ENCODE measurements at places on chromosomes 5 and 9.

GRCh38 chr9:96072930-96073329 lies 197.4 kb downstream of the ERCC6L2 start:
- DNase-seq, result no peak

DNA sequence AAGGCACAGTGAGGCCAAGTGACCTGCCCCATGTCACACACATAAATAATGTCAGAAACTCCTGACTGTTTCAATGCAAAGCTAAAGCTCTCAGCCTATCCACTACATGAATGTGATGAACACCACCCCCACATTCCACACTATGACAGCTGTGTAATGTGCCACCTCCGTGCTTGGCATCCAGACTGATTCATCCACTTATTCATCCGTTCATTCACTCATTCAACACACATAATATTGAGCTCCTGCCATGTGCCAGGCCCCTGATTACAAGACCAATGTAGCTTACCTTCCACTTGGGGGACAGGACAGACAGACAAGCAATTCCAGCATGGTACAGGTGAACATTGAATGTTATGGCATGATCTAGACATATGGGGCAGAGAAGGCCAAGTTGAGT lies 46.2 kb upstream of the FABP6 start:
- peak; percentile 70 for DNase-seq

DNA sequence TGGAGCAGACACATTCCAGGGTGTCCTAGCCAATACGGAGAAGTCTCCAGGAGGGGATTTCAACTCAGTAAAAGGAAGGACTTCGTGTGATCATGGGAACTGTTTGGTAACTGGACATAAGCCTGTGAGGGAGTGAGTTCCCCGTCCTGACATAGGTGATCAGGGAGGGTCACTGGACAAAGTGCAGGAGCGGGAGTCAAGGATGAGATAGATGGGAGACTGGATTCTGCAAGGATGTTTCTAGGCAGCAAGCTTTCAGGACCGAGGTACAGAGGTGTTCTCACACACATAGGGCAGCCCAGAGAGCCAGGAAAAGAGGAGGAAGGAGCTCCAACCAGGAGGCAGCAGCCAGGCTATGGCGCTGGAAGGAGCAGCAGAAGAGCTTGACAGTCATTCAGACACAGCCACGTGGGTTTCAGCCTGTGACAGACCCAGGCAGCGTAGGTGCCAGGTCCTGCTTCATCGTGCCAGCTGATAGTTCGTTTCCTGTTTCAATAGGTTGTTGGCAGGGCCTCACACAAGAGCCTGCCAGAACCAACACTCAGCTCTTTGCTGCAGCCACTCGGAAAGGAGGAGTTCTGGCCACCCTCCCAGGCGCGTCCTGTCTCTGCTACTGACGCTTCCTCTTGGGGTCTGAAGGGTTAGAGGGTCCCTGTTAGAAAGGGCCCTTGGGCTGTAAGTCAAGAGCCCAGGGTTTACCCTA lies 84.1 kb downstream of the AMBP start:
- no peak for DNase-seq

DNA sequence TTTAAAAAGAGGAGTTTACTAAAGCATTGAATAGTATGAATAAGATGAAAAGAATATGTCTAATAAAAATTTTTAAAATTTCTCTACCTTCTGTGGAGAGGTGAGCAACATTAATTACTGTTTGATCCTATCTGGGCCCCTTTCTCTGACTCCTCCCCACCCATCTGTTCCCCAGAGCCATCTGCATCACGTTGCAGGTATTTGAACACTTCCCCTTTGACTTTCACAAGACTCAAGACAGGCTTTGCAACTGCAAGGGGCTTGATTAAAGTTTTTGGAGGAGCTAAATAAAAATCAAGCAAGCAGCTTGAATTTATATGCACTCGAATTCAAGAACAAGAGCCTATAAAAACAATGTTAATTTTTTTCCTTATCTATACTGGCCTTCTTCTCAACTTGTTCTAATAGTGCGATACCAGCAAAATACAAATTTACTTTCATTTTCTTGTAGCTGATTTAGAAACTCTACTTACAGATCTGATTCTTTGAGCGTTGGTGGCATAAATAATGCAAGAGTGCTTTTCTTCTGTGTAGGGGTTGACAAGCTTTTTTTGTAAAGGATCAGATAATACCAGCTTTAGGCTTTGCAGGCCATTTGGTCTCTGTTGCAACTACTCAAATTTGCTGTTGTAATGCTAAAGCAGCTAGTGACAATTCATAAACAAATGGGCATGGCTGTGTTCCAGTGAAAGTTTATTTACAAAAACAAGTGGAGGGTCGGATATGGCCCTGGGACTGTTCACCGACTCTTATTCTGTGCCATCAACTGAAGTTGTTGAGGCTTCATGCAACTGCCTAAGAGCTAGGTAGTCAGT lies 21.2 kb downstream of the TXNDC8 start:
- no peak for DNase-seq

DNA sequence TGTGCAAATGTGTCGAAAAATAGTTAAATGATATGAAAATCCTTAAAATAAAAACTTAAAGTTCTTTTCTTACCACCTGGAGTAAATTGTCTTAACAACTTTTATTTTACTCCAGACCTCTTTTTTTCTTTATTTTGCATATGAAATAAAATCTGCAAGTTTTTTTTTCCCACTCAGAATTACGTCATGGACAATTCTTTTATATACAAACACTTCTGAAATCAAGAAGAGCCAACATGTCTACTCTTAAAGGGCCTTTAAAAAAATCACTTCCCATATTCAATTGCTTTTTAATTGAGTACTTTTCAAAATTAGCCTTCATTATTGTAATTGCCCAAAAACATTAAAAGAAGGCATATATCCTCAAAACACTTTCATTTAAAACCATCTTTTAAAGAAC lies 37.7 kb upstream of the ZFAND5 start:
- DNase-seq, result no peak

DNA sequence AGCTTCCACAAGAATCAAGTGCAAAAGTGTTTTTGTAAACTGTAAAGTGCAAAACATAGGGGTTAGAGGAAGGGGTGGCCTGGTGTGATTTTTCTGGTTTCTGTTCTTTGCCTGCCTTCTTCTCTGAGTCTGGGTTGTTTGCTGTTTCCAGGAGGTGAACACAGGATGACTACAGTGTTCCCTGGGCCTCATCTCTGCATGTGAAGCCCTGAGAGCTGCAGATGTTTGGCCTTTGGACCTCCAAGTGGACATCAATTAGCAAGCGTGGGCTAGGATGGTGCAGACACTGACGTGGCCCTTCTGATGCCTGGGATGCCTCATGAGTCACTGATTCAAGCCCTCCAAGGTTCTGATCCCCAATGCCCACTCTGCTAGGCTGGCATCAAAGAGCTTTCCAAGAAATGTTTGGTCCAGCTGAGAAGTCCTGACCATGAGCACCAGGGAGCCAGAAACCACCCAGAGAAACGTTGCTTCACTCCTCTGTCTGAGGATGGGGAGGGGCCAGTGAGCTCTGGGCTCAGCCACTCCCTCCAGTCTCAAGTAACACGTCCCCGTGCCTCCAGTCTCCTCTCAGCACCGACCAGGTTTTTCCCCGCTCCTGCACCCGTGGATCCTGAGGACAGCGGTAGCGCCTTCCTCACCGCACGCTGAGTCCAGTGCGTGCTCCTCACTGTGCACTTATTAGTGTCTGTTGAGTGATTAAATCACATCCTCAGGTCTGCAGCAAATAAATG lies 7.6 kb downstream of the IL9 start:
- DNase-seq, result no peak

- DNase-seq, result no peak
These were observed 37.5 kb downstream of the RAB3C start for GRCh38 chr5:58620336-58620735.

- peak; percentile 45 for DNase-seq
These were observed 17.4 kb downstream of the GPX3 start for GRCh38 chr5:151037561-151038411.

DNA sequence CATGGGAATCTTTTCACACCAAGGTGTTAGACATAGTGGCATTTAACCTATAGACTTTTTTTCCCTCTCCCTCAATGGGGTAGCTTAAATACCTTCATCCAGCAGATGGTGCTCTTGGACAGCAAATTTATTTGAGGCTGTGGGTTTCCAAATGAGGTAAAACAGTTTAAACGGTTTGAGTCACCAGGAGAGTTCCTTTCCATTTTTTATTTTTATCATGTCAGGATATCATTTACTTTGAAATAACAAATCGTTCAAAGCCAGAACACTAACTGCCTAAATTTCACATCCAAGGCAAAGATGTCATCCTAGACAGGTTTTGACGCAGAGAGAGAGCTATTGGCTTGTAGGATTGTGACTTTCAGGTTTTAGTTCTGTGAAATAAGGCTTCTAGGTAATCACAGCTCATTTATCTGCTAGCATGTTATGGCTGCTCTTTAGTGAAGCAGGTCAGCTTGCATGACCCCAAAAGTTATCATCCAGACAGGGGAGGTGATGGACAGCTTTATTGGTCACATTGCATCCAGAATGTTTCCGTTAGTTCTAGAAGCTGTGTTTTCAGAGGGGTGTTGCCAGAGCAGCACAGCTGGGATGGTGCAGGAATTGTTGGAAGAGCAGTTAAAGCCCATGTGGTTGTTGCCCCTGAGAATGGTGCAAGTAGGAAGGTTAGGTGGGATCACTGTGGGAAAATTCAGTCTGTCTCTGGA lies 69.8 kb downstream of the KDM4C start:
- DNase-seq, result peak; percentile 30

DNA sequence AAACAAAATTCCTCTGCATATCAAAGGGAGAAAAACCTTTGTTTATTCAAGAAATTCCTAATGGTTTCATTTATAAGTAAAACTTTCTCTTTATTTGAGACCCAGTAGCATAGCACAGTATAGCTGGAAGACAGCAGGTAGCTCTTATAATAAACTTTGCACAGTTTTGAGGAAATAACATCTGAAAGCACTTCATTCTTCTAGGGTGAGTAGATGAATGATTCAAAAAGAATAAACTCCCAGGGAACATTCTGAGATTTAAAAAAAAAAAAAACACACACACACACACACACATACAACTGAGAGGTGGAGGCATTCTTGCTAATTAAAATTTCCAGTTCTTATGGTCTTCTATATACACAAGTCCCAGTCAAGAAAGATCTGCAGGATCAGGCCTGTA lies 197.3 kb downstream of the BNC2 start:
- DNase-seq, result no peak

- DNase-seq, result peak; percentile 8
These were observed 76.4 kb upstream of the PRSS3 start for GRCh38 chr9:33718987-33719386.

GRCh38 chr9:121842612-121842978 lies 191.2 kb downstream of the DAB2IP start:
- peak; percentile 44 for DNase-seq

DNA sequence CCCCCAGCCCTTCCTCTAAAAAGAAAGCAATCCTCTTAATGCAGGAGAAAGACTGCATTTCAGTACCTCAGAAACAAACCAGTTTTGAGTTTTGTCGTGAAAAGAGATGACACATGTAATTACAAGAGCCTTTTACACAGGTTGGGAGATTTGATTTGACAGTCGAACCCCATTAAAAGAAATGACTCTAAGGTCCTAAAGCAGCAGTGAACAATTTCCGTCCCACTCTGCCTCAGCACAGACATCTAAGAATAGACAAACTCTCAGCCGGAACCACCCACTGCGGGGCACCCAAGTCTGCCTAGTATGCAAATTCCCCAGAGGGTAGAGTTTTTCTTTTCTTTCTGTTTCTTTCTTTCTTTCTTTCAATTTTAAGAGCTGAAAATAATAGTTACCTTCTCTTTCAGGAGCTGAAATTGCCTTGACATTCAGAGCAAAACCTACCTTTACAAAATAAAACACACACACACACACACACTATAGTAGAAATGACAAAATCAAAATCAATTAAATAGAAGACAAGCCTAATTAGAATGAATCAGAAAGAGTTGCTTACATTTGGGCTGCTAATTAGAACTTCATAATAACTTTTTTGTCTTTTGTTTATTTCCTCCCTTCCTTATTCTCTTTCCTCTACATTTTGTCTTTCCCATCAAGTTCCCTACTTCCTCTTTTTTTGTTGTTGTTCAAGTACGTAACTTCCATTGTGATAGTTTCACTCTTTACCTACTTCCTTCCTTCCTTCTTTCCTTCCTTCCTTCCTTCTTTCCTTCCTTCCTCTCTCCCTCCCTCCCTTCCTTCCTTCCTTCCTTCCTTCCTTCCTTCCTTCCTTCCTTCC lies 65.1 kb downstream of the BASP1 start:
- DNase-seq, result no peak

- no peak for DNase-seq
These were observed 243.4 kb downstream of the ARRDC3 start for GRCh38 chr5:91139572-91140200.

DNA sequence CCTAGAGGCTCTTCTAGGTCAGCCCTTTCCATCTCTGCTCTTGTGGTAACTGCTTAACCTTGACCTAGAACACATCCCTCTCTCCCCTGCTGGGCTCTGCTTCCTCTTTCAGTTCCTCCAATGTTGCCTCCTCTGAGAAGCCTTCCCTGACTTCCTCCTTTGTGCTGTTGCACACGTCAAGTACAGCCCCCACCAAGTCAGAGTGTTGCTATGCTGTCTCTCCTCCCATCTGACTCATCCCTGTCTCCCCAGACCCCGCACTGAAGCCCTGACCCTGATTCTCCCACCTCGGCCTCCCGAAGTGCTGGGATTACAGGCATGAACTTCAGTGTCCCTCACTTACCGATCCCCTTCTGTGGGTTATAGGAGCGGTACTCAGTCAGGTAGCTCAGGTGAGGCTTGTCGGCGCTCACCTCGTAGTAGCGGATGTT lies 10.4 kb upstream of the TRIM14 start:
- DNase-seq, result no peak

DNA sequence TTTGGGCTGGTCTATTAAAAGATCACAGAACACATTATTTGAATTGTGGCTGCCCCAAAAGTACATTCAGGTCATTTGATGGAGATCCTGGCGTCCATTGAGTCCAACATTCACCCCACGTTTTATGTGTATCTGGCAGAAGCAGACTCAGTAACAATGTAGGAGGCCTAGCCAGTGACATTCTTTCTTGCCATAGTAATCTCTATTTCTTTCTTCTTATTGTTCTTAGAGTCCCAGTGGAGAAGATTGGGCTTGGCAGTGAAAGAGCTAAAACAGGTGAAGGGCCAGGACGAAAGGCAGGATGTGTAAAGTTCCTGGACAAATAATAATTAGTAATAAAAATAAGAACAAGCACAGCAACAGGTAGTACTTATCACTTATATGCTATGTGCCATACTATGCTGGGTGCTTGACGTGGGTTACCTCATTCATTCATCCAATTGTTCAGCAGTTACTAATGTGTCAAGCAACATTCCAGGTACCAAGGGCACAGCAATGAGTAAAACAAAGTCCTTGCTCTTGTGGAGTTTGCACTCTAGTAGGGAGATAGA lies 12.6 kb upstream of the ANKH start:
- DNase-seq, result no peak

GRCh38 chr9:135662758-135663450 lies at the start of gene LCN9:
LCN9 (plus strand) TSS chr9:135663309; CDS start chr9:135663322, 13 bp downstream.
- no peak for DNase-seq

DNA sequence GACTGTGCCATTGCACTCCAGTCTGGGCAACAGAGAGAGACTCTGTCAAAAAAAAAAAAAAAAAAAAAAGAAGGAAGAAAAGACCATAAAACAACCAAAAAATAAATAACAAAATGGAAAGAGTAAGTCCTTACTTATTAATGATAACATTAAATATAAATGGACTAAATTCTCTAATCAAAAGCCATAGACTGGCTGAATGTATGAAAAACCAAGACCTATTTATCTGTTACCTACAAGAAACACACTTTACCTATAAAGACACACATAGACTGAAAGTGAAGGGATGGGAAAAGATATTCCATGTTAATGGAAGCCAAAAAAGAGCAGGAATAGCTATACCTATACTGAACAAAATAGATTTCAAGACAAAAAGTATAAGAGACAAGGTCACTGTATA lies 16.6 kb downstream of the TMEM267 start:
- DNase-seq, result no peak

- DNase-seq, result no peak
These were observed 193.8 kb downstream of the SMARCA2 start for GRCh38 chr9:2208991-2209390.
